ENCODE measurements at places on chromosomes 7 and 10.
A peak's percentile ranks its signal among the peaks of the same experiment; 100 is the strongest.

DNA sequence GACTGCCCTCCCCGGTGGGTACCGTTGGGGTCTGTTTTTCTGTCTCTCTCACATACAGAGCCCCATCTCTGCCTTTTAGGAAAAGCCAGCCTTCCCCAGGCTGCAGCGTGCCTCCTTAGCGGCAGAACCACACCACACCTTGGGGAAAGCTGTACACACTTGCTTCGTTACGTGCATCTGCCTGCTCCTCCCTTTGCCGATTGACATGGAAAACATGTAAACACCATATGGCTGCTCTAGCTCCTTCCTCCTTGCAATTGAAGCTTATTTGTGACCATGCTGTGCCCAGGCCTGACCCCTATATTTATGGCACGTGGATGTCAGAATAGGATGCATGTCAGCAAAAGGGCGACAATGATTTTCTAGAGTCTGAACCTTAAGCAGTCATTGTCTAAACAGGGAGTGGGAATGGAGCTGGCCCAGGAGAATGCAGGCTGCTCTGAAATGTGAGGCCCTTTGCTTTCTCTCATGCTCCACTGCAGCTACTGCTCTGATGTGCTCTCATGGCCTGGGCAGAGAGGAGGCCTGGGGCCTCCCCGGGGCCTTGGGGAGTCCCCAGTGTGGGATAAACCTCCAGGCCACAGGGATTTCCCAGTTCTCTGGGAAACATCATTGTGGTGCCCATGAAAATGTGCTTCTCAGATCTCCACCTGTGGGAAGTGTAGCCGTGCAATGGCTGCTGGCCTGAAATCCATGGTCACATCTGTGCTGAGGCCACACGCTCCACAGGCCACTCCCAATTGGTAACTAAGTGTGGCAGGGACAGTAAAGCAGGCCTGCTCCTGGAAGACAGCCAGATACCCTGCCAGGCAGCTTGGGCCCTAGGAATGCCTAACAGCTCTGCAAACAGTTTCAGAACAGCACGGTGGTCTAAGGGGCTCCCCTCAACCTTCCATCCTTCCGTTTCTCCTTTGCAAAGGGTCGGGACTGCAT is 18.6 kb downstream of the PDE6C start:
- DNase-seq = no peak

DNA sequence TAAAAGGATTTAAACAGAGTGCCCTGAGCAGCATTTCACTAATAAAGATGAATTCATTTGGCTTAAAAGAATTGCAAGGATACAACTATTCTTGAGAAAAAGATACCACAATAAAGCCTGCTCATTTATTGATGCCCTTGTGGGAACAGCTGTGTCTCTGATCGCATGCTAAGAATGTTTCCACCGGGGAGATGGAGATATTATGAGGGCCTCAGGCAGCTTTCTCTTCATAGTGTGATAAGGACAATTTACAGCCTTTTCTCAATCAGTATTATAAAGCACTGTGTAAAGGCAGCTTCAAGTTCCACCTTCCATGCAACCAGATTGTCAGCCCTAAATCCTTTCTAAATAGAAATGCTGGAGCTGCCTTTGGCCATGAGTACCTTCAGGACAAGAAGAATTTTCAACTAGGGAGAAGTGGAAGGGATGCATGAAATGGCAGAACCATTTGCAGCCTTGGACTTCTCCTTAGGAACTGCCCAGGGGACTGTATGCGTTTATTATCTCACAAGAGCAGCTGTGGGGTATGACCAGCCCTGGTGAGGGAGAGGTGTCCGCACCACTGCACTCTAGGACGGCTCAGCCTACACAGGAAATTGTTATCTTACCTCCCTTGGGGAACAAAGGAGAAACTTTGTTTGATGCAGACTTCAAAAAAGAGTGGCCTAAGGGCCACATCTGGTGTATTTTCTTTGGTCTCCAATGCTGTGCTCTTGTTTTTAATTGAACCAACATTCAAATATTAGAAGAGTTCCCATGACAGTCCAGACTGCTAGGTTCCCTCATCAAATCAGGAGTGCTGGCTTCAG is 116.9 kb upstream of the PCGF5 start:
- peak; percentile 6 for DNase-seq

GRCh38 chr10:7275761-7276440 is 134.9 kb downstream of the SFMBT2 start:
- DNase-seq = no peak

GRCh38 chr10:75444781-75445386 is 13.5 kb downstream of the LRMDA start:
- DNase-seq = peak; percentile 16

DNA sequence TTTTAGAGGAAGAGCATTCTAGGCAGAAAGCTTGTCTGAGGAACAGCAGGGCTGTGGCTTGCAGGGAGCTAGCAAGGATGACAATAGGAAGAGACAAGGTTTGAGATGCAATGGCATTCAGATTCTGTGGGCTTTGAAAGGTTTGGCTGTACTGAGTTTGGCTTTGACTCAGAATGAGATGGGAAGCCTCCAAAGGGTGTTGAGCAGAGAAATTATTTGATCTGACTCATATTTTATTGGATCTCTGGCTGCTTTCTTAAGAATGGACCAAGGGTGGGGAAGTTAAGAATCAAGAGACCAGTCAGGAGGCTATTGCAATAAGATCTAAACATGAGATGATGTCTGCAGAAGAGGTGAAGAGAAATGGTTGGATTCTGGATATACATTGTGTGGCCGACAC is 273.2 kb downstream of the CDK14 start:
- DNase-seq = no peak

DNA sequence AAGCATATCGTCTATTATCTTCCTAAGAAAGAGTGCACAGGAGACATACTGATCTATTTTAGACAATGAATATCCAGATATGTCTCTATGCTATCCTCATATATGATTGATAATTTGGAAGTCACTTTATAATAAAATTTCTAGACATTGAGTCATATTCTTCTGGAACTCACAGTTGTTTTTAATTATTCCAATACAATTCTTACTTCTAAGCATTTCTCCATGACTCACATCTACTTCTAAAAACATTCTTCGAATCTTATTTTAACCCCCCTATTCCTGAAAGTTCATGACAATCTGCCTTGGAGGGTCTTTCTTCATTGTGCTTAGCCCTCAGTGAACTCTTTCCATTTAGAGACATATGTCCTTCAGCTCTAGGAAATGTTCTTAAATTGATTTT is 368.1 kb downstream of the MDFIC start:
- DNase-seq = peak; percentile 14

- DNase-seq = no peak
Observed at GRCh38 chr10:31288001-31288400, 31.0 kb upstream of the ZEB1 start.

DNA sequence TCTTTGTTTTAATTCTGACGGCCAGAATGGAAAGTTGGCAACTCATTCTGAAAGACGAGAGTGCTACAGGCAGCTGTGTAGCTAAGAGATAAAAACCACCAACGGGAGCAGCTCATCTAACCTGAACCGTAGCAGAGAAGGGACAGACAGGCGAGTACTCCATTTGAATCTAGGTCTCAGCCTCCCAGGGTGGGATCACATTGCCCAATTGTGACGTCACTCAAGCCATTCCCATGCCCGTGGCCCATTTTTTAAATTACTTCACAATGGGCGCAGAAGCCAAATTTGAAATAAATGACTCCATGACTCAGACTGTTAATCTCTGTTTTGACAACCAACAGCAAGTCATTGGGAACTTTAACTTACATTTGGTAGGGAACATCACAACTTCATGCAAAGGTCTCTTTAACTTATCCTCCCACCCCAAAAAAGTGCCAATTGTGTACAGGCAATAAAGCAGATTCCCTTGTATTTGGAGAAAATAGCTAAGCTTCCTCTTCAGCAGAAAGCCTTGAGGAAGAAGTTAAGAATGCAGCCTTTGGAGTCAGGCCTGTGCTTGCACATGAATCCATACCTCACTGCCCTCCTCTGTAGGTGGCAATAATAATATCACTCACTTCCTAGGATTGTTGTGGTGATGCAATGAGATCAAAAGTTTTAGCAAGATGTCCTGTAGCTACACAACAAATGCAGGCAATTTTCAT is 93.2 kb upstream of the KIF5B start:
- peak; percentile 97 for DNase-seq

- no peak for DNase-seq
Observed at GRCh38 chr10:4836416-4836969, 10.5 kb downstream of the AKR1E2 start.

DNA sequence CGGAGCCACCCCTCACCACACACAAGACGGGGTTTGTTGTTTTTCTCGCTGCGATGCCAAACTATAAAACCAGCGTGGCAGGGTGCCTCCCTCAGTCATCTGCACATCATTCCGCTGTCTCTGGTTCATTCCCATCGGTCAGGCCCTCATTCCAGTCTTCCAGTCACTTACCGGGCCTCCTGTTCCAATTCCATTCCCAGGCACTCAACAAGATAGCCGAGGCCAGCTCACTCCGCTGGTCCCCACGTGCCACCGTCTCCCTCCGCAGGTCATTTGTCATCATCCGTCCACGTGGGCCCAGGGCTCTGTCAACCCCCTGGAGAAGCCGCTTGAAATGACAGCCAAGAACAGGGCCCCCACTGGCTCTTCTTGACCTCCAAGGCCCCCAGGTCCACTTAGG is 6.1 kb upstream of the TMEM184A start:
- no peak for DNase-seq

- DNase-seq = no peak
Observed at GRCh38 chr10:29314726-29315125, 25.9 kb downstream of the LYZL1 start.

DNA sequence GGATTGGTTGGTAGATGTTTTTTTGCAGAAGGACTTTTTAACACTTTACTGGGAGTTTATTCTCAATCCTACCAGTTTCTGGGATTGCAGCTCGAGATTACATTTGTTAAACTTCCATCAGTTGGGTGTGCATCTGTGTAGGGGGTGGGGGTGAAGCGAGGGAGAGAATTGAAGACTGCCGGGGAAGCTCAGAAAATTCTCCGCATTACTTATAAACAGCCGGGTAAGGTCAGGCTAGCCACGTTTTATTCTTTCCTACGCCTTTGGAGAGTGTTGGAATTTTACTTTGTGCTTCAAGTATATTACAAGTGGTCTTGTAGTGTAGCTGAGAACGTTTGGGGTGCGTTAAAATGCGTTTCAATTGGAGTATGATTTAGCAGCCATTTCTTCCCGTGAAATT is 1.1 kb downstream of the PALS2 start:
- DNase-seq = no peak

Data from cardiac fibroblast (primary cell).